ENCODE measurements at places on chromosomes 7 and 10.

DNA sequence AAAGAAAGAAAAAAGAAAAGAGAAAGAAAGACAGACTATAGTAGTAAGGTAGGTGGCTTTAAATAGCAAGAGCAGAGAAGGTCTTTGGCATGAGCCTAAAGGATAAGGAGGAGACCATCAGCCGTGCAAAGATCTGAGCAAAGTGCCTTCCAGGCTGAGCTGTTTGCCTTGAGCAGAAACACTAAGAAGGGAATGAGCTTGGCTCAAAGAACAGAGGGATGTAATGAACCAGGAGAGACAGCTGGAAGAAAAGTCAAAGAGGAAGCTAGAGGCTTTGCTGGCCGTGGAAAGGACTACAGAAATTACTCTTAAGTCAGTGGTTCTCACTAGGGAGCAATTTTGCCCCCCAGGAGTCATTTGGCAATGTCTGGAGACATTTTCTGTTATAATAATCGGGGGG lies 228.6 kb downstream of the FGFR2 start:
- no peak for DNase-seq

GRCh38 chr10:71399946-71400345 lies 3.2 kb downstream of the CDH23 start:
- DNase-seq: no peak

GRCh38 chr7:72709909-72710308 lies 118.1 kb downstream of the TYW1B start:
- no peak for DNase-seq

GRCh38 chr10:119680650-119681081 lies 29.5 kb downstream of the BAG3 start:
- DNase-seq: no peak

GRCh38 chr7:78399033-78399769 lies 600.6 kb downstream of the PHTF2 start:
- DNase-seq: no peak

- DNase-seq: no peak
Observed at GRCh38 chr10:59180689-59181270, 4.3 kb downstream of the PHYHIPL start.

- DNase-seq: no peak
Observed at GRCh38 chr10:132706701-132707100, 79.2 kb downstream of the NKX6-2 start.

GRCh38 chr7:2231992-2232765 lies 566 bp downstream of the MAD1L1 start:
- peak; percentile 11 for DNase-seq

- no peak for DNase-seq
Observed at GRCh38 chr7:43463401-43463980, 119.4 kb upstream of the STK17A start.

DNA sequence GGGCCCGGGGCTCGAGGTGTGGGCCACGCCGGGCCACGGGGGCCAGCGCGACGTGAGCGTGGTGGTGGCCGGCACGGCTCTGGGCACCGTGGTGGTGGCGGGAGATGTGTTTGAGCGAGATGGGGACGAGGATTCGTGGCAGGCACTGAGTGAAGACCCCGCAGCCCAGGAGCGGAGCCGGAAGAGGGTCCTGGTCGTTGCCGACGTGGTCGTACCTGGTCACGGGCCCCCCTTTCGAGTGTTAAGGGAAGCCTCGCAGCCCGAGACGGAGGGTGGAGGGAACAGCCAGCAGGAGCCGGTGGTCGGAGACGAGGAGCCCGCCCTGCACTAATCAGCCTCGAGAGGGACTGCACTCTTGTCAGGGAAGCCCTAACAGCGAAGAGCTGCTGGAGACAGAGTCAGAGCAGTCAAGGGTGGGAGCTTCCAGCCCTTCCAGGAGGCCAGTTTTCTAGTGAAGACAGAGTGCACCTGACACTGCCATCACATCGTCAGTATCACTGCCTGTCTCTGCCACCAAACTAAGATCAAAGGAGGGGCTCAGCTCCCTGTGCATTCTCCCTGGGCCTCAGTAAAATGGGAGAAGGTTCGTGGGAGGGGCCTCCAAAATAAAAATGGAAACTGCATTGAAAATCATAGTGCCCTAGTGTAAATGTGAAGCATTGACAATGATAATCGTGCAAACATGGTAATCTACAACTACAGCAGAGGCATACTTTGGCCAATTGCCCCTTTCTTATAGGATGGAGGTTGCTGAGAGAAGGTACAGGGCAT lies 1.3 kb downstream of the MBLAC1 start:
- peak; percentile 11 for DNase-seq

GRCh38 chr7:73703225-73703624 lies 16.2 kb downstream of the STX1A start:
- no peak for DNase-seq

DNA sequence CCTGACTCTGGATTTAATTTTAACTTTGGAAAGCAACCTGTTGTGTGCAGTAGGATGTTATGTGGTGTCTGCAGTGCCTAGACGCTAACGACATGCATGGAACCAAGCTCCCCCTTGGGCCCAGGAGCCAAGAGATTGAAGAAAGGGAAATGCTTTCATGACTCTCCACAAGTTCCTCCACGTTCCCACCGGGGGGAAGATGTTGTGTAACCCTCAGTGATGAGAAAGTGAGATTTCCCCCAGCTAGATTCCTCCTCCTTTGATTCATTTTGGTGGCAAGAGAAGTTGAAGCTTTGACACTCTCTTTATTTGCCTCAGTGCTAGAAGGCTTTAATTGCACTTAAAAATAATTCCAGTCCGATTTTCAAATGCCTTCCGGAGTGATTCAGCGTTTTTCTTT lies 157.9 kb upstream of the INSYN2A start:
- DNase-seq: no peak

DNA sequence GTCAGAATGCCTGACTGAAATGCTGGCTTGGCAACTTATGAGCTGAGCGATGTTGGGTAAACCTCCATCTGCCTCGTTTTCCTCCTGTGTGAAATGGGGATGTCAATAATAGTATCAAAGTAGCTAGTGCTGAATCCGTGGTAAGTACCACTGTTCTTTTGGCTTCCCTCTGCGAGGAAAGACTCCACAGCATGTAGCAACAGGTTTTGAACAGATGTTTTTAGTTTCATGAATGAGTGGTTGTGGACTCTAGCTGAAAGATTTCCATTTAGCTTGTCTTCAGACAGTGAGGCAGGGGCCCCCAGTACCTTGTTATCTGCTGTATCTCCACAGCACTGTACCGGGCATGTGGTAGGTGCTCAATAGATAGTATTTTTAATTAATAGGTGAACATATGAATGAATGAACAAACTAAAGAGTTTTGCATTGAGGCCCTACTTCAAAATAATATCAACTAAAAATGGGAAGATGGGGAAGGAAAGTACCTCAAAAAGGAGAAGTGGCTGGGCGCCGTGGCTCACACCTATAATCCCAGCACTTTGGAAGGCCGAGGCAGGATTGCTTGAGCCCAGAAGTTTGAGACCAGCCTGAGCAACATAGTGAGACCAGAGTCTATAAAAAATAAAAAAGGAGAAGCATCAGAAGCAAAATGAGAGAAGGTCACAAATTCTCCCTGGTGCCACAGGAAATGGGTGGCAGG lies 5.6 kb upstream of the DLG5 start:
- no peak for DNase-seq

GRCh38 chr7:28575241-28575643 lies 162.9 kb downstream of the CREB5 start:
- DNase-seq: no peak

- no peak for DNase-seq
Observed at GRCh38 chr10:84336406-84337090, 8.2 kb downstream of the CCSER2 start.
